Lower leg skin (tissue), 4 donors: ENCODE measurements at places on chromosomes 7 and 10. TPM values are rescaled to one million over a fixed set of nuclear protein-coding genes. Genes with fewer than 3 reads are reported as not detected.

DNA sequence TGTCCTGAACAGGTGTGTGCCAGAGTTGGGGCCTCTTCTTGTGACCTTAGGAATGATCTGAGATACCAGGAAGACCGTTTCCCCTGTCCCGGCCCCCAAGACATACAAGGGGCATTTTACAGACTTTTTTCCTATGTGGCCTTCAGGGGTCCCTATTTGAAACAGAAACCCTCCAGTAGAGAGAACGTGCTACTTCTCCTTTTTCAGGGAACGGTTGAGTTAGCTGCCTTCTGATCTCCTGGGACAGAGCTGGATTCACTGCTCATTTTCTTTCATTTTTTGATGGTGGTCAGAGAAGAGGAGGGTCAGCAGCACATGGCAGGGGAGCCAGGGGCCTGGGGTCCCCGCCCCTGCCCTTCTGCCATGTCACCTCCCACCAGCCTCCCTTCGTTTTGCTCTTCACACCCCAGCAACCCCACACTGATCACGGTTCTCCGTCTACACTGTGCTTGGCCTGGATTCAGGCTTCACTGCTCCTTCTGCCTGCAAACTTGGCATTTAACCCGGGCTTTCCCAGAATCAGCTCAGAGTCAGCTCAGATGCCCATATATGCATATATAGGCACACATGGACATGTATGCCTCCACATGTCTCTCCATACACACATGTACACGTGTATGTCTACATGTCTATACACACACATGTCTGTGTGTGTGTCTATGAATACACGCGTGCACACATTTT is 138.1 kb upstream of the BTBD16 start:
- DNase-seq = peak; percentile 67

LRRC61 gene
- total RNA-seq = 18.2 TPM

DNA sequence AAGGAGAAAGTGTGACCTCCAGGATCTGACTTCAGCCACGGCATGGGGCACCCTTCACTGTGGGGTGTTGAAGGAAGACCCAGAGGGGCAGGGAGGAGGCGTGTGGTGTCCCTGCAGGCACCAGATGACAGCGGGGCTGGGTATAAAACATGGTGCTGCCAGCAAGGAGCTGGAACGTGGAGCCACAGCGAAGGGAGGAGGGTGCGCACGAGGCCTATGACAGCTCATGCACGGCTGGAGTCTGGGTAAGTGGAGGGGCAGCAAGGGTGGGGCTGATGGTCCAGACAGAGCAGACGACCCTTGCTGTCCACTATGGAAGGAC is 27.8 kb upstream of the FOXL3 start:
- DNase-seq = no peak

RPEL1 gene
- total RNA-seq = not detected

DNA sequence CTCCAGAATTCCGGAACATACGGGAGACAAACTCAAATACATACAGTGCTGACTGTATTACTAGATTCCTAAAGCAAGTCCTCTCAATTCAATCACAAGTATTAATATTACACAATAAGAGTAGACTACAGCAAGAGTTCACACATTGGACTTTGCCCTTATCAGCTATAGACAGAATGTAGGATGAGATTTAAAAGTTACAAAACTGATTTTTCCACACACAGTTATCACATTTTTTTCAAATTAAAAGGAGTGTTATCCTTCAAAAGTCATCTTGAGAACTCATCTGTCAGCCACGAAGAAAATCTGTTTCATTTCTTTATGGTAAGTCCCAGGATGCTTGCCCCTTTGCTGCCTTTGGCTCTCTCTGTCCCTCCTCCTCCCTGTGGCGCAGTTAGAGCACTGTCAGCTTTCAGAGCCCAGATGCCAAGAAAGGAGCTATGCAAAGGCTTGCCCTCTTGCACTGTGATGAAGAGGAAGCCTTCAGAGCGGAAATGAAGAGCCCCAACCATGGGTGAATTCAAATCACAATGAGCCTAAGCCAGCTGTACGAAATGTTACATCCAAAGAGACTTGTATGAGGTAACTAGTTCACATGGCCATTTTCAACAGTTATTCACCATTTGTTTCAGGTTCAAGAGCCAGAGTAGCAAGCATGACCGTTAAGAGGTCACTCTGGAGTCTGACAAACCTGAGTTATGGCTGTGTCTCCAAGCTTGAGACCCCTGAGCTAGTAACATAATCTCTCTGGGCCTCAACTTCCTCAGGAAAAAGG is 10.7 kb downstream of the NCOA4 start:
- no peak for DNase-seq

AS3MT gene
- total RNA-seq = 5.1 TPM

NKX2-3 gene
- total RNA-seq = not detected

GRCh38 chr10:23439961-23440889 is 1.4 kb downstream of the OTUD1 start:
- DNase-seq = no peak

GRCh38 chr7:101792051-101792681 is 25.3 kb upstream of the CUX1 start:
- no peak for DNase-seq

- DNase-seq = no peak
Measured at GRCh38 chr10:60901561-60902235, 42.3 kb downstream of the RHOBTB1 start.

DNA sequence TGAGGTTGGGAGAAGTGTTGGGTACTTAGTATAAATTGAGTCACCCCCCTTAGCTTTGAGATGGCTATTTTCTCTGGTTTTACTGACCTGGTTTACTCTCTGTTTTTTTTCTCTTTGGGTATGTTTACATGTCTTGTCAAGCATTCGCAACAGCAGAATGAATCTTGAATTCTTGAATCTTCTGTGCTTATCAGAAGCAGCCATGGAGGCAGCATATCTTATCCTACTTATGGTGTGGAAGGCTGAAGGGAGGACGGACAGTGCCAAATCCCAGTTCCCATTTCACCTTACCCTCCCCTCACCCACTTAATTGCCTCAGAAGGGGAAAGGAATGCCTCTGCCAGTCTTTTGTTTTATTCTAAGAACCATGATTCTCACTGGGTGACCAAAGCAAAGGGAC is 3.7 kb downstream of the SND1 start:
- DNase-seq = no peak

CALCR gene
- total RNA-seq = not detected

DNA sequence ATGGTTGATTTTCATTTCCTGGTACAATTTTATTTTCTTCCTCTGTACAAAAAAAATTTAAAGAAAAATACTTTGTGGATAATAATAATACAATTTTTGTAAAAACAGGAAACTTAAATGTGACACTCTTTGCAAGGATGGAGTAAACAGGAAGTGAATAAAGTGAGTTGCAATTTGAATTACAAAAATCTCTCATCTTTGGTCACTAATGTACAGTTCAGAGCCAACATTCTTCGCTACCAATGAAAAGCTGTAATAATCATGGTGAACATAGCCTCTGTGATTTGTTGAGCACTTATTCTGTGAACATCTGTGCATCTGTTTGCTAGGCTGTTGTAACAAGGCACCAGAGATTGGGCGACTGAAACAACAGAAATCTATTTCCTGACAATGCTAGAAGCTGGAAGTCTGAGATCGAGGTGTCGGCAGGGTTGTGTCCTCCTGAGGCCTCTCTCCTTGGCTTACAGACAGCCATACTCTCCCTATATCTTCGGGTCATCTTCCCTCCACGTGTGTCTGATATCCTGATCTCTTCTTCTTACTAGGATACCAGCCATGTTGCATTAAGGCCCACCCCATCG is 295.3 kb upstream of the KLF6 start:
- no peak for DNase-seq

DNA sequence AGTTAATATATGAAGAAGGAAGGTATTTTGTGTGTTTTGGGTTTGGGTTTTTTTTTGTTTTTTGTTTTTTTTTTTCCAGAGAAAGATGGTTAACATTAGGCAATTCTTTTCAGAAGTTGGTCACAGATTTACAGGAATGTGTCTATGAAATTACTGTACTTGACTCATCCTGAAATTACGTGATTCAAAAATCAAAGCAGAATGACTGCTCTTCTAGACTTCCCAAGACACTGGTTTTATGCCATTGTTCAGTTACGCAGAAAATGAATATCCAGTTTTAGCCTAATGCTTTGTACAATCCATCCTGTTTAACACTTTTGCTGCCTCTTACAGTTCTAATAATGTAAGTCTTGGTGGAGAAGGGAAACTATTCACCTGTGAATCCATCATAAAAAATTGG is 39.7 kb upstream of the CELF2 start:
- DNase-seq = no peak

- DNase-seq = no peak
Measured at GRCh38 chr7:85565276-85565675, 378.4 kb upstream of the SEMA3D start.

- DNase-seq = peak; percentile 90
Measured at GRCh38 chr10:11685787-11686218, 56.4 kb upstream of the ECHDC3 start.

GRCh38 chr7:139038691-139039090 is 2.8 kb upstream of the ZC3HAV1L start:
- DNase-seq = no peak

TSPAN15 gene
- total RNA-seq = 5.9 TPM

OPALIN gene
- not detected for total RNA-seq

- DNase-seq = no peak
Measured at GRCh38 chr10:24898501-24898900, 53.9 kb downstream of the PRTFDC1 start.

GRCh38 chr10:101103430-101103829 is 27.7 kb upstream of the TLX1 start:
- DNase-seq = no peak

ADRA2A gene
- total RNA-seq = 2.9 TPM

- DNase-seq = peak; percentile 96
Measured at GRCh38 chr10:72260976-72261783, 12.5 kb upstream of the DDIT4 start.

GRCh38 chr10:28788252-28788651 is 110.9 kb downstream of the BAMBI start:
- DNase-seq = no peak

CDK6 gene
- total RNA-seq = 69.7 TPM

GRCh38 chr7:67453580-67454380 is 457.1 kb downstream of the TYW1 start:
- no peak for DNase-seq

DNA sequence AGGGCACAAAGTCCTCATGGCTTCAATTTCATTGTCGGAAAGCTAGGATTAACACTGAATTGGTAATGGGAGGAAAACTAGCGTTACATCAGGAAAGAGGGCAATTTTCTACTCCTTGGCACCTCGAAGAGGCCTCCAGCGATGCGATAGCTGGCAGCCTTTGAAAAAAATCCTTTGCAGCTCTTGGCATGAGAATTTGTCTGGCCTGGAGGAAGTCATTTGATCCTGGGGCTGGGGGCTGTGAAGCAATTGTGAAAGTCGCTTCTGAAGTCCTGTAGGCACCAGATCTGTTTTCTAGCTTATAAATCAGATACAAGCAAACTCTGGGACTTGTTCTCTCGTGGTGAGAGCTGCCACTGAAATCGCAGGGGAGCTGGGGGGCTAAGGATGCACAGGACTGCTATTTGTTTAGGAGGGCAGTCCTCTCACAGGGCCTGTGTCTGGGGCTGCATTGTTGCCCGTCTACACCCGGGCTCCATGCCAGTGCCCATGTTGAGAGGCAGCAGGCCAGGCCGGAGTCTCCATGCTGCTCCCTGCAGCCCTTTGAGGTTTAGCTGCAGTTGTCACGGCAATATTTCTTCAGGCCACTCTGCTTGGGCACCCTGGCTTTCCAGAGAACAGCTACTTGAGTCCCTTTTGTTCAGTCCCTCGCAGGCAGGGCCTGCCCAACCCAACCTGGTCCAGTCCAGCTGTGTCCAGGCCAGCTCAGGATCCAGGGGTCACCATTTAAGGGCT is 206.8 kb upstream of the LYZL1 start:
- DNase-seq = peak; percentile 77

- DNase-seq = no peak
Measured at GRCh38 chr10:32072025-32072800, 16.0 kb upstream of the KIF5B start.

DNA sequence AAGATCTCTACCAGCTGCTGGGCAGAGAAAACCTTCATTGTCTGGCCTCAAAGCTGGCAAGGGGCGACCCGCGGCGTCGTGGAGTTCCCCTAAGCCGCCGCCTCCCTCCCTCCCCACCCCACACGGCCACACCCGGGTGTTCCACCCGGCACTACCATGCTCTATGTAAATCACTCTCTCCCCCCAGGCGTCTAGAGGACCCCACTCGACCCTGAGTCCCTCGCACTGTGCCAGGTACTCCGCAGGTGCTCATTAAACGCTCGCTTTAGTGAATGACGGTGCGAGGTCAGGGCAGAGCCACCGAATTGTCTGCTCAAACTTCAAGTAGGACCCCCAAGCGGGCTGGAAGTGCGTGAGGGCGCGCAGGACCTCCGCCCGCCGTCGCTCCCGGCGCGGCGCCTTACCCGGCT is 628 bp downstream of the PARP12 start:
- DNase-seq = peak; percentile 85

MYO1G gene
- 2.6 TPM for total RNA-seq

- no peak for DNase-seq
Measured at GRCh38 chr7:25735674-25736242, 416.2 kb upstream of the NFE2L3 start.

DNA sequence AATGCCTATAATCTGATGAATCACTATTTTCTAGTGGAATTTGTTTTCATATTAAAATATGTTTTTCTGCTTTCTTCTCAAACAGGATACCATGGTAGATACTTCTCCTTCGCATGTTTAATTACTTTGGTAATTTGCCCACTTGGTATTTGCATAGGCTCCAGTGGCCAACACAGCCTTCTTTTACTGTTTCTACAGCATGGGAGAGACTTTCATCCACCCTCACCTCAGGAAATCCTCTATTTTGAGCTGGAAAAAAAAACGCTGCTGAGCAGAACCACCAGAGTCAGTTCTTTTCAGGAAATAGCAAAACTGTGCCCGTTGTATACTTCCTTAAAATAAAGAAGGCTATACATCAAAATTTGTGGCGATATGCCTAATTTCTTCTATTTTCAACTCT is 213.3 kb downstream of the MDFIC start:
- no peak for DNase-seq

DNA sequence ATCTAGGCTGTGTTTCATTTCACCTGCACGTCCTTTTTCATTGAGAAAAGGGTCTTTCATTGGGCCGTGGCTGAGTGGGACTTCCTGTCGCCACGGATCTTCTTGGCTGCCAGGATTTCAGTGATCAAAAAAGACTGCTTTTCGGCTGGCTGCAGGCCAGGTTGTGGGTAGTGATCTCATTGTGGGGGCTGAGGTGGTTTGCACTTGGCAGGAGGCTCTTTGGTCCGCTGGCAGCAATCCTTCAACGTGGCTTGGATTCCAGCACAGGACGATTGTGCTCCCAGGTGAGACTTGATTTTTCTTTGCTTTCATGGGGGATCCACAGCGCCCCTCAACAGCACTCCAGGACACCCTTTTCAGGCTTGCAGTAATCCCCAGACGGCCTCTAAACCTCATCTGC is 29.0 kb upstream of the ZNF273 start:
- DNase-seq = peak; percentile 72

FGFR2 gene
- 179 TPM for total RNA-seq

DNA sequence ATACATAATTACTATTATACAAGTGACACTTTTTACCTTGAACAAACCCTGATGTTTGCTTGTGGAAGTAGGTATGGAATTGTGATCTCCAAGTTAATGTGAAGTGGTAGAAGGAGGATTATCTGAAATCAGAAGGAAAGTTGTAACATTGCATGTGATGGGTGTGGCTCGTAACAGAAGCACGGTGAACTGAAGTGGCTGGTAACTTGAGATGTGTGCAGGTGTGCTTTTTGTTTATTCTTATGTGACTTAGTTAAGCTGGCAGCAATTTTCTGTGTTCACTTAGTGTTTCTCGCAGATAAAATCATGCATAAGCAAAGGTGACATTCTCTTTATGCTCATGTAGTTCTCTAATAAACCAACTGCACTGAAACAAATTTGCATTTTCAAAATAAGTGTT is 82.3 kb downstream of the ZEB1 start:
- no peak for DNase-seq
